ENCODE measurements at places on chromosomes 3 and 15. TPM values are rescaled to one million over a fixed set of nuclear protein-coding genes. Genes with fewer than 3 reads are reported as not detected.

The VIPR1 gene
- polyA plus RNA-seq: 2.8 TPM

DNA sequence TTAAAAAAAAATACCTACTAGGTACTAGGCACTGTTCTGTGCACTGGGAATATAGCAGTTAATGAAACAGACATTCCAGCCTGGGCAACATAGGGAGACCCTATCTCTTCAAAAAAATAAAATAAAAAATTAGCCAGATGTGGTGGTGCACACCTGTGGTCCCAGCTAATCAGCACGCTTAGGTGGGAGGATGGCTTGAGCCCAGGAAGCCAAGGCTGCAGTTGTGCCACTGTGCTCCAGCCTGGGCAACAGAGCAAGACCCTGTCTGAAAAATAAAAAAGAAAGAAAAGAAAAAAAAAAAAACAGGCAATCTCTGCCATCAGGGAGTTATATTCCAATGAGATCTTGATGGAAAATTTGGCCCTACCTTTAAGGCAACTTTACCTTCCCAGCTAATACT is 115.1 kb upstream of the FLNB start:
- DNase-seq: no peak

The TMEM212 gene
- 0.15 TPM for polyA plus RNA-seq

GRCh38 chr3:101884776-101885175 is 35.5 kb downstream of the NFKBIZ start:
- no peak for DNase-seq

The BSN gene
- 1.4 TPM for polyA plus RNA-seq

GRCh38 chr15:63488398-63488960 is 15.9 kb upstream of the USP3 start:
- DNase-seq: no peak

The OXTR gene
- 8.8 TPM for polyA plus RNA-seq

The TTBK2 gene
- 15.5 TPM for polyA plus RNA-seq
